ENCODE measurements at places on chromosomes 7 and 10.

DNA sequence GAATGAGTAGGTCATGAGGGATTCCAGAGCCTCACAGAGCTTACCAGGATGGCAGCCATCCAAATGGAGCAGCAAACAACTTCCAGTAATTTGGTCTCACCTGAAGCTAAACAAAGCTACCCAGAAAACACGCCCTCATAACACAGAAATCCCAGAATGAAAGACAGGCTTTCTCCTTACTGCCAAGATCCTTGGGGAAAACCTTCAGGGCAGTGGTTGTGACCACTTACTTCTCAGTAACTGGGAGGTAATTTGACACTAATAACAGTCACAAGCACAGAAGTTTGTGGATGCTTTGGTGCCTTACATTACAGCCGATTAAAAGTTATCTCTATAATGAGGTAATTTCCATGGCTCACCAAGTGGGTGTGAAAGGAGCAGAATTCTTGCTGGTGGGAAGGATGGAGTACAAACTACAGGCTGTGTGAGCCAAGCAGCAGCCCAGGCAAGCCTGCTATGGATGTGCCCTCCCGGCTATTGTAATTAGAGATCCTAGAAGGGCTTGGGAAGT, 10.4 kb downstream of the WDR91 start:
- DNase-seq, result no peak

DNA sequence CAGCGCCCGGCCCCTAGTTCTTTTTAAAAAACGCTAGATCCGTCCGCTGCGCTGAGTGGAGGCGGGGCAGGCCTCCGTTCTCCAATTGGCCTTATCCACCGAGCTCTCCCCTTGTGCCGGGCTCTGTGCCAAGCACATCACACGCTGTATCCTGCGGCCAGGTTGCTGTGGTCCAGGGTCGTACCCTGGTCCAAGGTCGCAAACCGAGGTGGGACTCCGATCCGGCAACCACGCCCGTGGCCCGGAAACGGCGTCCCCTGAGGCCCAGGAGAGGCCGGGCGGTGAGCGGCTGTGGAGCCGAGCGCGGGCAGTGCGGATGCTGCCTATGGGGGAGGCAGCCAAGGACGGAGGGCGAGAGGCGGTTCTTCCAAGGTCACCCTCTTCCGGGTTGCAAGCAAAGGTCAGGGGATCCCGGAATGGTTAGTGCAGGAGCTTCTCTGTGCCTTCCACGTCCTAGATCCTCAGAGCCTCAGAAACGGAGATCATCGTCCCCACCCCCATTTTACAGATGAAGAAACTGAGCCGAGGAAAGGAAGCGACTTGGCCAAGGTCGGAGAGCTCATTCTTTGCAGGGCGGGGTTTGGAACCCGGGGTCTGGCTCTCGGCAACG, 72.4 kb upstream of the LRRC4 start:
- no peak for DNase-seq

DNA sequence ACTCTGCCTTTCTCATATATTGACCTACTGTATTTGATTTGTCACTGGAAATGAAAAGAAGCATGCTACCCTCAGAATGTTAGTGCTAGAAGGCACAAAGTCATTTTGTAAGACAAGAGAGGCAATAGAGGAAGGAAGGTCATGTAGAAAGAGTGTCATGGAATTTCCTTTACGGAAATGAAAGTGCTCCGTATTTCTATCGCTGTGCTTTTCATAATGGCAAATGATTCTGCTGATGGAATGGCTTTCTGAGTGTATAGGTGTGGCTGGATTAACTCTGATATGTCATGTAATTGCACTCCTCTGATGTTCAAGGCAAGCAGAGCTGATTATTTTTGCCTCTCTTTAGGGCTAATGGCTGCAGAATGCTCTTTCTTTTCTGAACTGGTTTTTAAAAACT, 15.5 kb upstream of the STEAP4 start:
- DNase-seq, result no peak

GRCh38 chr7:86644282-86645224, 844 bp downstream of the GRM3 start:
- no peak for DNase-seq

Data from bone marrow (tissue), 2 donors.